Stimulated activated CD8-positive, alpha-beta memory T cell treated with anti-CD3 and anti-CD28 coated beads, Interleukin-15, amount 100 ng/mL, for 1 hour (primary cell): ENCODE measurements at places on chromosomes 7 and 10.

- peak; percentile 34 for DNase-seq
Observed at GRCh38 chr7:5396542-5396941, 27.1 kb downstream of the TNRC18 start.

DNA sequence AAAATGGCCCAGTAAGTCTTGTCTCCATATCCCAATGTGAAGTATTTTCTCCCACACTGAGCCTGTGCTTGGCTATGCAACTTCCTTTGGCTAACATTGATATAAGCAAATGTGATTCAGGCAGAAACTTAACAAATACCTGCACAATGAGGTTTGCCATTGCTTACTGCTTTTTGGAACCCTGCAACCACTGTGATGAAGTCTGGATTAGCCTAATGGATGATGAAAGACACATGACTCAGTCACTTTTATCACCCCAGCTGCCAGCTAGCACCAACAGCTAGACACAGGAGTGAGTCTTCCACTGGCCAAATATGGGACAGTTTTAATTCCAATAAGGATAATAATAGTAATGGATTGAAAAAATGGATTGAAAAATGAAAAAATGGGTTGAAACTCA, 854.5 kb downstream of the GRM8 start:
- no peak for DNase-seq

GRCh38 chr10:4252701-4253100, 467.7 kb upstream of the KLF6 start:
- DNase-seq, result no peak

- no peak for DNase-seq
Observed at GRCh38 chr10:43267811-43268210, 946 bp upstream of the RASGEF1A start.

- no peak for DNase-seq
Observed at GRCh38 chr10:77163670-77164348, 473.8 kb downstream of the KCNMA1 start.

DNA sequence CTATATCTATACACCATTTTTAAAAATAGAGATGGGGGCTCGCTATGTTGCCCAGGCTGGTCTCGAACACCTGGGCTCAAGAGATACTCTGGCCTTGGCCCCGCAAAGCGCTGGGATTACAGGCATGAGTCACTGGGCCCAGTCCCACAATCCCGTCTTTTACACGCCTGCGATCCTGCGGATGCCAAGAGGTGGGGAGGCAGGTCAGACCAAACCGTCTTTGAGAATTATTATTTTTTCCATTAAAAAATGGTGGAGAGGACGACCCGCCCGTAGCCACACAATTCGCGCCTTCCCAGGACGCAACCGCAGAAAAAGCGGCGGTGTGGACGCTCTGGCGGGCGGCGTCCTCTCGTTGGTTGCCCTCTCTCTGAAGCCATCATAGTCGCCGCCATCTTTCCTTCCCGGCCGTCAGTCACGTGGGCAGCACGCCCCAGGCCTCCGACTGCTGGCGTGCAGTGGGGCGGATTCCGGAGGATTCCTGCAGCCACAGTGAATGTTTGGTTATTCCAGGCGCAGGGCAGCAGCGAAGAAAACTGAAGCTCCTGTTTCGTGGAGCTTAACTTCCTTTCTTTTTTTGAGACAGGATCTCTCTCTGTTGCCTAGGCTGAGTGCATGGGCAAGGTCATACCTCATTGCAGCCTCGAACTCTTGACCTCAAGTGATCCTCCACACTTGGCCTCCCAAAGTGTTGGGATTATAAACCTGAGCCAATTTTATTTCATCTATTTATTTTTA, 9.9 kb upstream of the EPHB4 start:
- peak; percentile 63 for DNase-seq

DNA sequence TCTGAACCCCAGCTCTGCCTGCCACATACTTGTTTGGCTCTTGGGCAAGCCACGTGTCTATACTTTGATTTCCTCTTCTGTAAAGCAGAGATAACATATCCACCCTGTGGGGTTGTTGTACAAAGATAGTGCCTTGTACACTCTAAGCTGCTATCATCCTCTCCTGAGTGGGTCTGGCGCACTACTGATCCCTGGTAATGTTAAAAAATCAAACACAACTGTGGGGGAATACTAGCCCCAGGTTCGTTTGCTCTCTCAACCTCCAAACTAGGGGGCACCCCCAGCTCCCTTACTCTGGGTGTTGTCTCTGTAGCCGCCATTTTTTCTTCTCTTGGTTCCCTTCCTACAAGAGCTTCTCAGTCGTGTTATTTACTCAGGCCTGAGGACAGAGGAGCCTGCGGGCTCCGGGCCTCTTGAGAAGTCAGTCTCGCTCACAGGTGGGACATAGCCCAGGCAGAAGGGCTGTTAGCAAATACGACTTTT, 1.0 kb downstream of the POLM start:
- no peak for DNase-seq

DNA sequence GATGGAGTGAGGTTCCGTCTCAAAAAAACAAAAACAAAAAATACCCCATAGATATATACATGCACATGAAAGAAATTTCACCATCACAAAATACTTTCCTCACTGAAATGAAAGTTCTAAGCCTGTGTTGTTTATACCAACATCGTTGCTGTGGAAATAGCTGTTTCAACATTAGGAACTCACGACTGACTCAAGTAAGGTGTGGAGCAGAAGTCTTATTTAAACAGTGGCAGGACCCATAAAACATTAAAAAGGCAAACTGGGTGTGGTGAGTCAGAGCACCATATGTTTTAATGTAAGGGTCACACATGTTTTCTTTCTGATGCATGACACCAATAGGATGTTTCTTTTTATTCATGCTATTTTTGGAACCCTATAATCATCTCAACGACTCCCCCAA, 48.3 kb downstream of the BAIAP2L1 start:
- DNase-seq, result no peak

DNA sequence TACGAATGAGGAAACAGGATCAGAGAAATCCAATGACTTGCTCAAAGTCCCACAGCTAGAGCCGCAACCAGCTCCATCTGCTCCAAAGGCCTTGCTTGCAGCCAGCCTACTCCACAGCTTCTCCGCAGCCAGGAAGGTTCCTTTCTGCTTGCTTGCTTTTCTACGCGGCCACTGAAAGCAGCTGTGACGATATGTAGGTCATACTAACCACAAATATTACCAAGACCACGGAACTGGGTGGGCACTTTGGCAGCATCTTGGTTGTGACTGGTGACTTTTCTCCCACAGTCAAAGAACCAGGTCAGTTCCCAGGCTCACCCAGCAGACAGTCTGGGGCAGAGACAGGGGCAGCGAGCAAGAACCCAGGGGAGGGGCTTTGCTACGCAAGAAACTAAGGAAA, 86.4 kb downstream of the FAM53B start:
- DNase-seq, result no peak

DNA sequence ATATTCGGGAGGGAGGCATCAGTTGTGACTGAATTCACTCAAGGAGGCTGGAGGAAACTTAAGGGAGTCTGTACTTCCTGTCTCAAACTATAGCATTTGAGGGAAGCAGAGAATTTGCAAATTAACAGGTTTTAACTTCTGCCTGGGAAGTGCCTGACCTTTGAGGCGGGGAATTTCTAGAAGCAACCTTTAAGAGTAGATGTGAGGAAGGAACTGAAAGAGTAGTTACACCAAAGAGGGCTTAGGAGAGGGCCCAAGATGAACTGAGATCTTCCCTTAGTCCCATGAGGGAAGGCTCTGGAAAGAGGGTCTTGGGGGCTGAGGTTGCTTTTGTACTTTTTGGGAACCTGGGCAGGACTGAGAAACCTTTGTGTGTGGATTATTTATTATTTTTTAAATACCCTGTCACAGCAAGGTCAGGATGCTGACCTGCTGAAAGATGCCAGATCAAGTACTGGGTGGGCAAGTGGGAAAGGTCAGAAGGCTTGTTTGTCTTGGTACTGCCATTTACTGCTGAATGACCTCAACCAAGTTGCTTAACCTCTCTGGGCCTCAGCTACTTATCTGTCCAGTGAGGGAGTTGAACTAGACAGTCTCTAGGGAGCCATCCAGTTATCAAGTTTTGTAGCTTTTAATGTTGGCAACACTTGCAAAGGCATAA, 2.4 kb downstream of the GPR158 start:
- no peak for DNase-seq

- DNase-seq, result no peak
Observed at GRCh38 chr7:156459067-156459466, 181.5 kb upstream of the RNF32 start.

- DNase-seq, result no peak
Observed at GRCh38 chr7:6172224-6172909, 100.1 kb downstream of the CYTH3 start.

DNA sequence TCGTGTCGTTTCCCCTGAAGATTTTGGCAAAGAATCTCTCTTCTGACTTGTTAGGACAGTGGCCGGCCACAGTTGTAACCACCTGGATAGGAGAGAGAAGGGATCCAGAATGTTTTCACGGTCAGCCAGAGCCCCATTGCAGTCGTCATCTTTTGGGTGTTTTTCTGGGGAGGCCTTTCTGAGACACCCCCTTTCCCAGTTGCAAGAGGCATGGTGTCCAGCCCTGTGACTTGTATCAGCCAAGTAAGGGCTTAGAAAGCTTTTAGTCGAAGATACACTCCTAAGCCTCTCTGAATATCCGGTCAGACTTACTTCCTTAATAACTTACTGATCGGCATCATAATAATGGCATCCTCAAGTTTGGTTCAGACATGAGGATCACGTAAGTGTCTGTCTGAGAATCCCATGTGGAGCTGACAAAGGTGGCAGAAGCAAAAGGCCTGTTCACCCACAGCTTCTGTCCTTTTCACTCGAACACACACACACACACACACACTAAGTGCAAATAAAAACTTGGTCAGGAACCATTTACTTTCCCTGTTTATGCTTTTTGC, 435.7 kb upstream of the GALNT17 start:
- no peak for DNase-seq

DNA sequence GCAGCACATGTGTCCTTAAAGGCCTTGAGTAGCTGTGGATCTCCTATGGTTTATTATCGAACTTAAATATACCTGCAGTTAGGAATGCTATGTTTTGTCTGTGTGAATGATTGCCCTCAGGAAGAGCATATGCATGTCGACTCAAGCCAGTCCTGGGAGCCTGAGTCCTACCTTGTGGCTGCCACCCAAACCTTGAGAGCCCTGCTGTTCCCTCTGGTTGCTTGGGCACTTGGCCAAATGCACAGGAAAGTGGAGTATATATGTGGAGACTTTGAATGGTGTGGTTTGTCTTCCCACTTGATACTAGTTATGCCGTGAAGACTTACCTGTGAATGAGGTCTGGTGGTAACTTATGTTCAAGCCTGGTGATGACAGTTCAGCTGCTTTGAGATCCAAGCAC, 409.8 kb downstream of the LRMDA start:
- no peak for DNase-seq

GRCh38 chr10:6514844-6515780, 65.0 kb downstream of the PRKCQ start:
- DNase-seq, result no peak

DNA sequence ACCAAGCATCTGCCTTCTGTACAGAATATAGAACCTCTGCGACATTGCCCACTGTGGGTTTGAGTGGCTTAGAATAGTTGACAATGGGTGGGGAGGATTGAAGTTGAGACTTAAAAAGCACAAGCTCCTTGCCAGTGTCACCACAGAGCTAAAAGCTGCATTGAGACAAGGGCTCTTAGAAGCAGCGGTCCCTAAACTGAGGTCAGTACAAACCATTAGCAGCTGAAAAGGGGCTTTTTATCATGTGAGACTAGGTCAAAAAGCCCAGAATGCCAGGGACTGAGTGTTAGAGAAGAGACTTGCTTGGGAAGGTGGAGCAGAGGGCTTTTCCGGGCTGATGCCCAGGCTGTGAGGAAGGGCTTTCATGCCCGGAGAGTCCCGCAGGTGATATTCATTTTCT, 91.3 kb downstream of the POU6F2 start:
- DNase-seq, result no peak

GRCh38 chr7:2943851-2944601, 99.6 kb downstream of the CARD11 start:
- no peak for DNase-seq

- DNase-seq, result no peak
Observed at GRCh38 chr10:35608328-35608672, 3.2 kb downstream of the GJD4 start.

- DNase-seq, result no peak
Observed at GRCh38 chr10:133239990-133240389, 2.3 kb downstream of the VENTX start.

- no peak for DNase-seq
Observed at GRCh38 chr10:45235798-45236220, 79.6 kb downstream of the OR13A1 start.

DNA sequence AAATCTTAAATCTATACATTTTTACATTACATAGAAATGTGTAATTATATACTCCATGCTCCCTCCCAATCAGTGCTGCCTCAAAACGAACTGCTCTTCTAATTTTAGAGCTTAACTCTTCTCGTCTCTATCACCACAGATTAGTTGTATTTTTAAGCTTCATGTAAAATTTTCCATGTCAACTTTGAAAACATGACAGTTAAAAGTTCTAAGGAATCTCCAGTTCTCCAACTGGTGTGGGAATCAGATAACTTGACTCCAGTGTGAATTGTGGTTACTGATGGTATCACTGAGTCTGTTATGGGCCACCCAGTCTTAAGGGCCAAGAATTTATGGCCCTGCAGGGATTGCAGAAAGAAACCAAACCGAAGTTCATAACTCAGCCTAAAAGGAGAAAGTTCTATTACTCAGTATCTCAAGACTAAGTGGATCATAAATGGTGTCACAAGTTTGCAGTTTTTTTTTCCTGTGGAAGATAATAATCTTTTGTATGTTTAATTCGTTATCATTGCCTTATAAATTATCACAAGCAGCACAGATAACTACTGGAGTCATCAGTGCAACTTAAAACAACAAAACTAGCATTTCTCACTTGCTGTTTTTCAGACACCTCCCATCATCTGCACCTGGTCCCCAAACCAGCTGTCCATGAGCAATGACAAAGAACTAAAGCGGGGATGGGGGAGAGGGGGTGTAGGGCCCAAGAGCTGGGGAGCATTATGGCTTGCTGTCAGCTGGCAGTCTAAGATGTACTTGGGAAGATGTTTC, 31.5 kb upstream of the KMT2E start:
- no peak for DNase-seq

DNA sequence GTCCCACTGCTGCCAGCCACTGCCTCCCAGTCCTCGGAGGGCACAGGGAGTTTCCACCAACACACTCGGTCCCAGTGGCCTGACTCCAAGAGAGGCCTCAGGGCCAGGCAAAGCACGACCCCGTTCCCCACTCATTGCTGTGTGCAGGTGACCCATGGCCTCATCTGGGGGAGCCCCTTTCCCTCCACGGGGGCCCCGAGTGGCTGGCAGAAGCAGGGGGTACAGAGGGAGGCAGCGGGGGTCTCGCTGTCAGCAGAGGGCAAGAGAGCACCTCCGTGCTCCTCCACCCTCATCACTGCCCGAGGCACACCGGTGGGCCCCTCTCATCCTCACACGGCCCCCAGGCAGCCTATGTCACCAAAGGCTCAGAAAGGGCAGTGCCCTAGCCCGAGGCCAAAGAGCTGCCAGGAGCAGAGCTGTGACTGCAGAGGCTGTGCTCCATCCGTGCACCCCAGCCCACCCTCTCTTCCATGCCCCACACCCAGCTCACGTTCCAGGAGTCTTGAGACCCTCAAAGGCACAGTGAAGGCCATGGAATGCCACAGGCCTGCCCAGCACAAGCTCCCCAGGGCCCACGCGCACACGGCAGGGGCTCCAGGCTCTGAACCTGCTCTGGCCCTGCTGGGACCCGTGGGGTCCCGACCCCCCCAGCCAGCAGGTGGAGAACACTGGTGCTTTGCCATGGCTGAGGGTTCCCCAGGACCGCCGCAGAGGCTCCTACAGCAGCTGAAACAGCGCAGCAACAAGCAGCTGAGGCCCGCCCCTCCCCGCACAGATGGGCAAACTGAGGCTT, 25.9 kb downstream of the MICALL2 start:
- DNase-seq, result no peak
